ENCODE measurements at places on chromosomes 1 and 21.

GRCh38 chr1:221824909-221825308 is 83.0 kb upstream of the DUSP10 start:
- DNase-seq = no peak

DNA sequence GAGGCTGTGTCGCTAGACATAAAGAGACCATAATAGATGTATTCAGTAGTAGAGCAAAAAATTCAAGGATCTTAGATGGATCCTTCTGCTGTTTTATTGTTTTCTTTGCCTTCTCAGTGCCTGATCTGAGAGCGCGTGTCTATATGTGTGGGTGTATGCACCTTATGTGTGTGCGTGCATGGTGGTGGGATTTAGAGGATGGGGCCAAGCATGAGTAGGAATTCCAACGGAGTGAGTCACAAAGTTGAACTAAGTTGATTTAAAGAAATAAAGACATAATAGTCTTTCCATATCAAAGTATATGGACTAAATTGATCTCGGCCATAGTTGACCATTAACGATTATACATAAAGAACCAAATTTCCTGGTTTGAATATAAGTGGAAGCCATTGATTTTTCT is 178.7 kb downstream of the CYYR1 start:
- no peak for DNase-seq

DNA sequence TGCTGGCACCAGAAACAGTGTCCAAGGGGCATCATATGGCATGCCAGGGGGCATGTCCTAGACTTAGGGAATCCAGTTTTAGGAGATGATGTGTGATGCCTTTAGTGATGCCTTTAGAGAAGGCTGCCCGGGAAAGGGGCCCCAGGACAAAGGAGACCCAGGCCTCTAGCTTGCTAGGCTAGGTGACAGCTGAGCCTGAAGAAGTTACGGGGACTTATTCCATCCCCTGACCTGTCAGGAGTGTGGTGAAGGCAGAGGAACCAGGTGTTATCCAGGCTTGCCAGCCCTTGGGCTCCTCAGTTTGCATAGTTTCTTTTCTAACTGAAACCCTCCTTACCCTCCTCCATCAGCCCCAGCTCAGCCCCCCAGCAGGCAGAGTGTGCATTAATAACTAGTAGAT is 269.7 kb upstream of the CSF3R start:
- DNase-seq = no peak

DNA sequence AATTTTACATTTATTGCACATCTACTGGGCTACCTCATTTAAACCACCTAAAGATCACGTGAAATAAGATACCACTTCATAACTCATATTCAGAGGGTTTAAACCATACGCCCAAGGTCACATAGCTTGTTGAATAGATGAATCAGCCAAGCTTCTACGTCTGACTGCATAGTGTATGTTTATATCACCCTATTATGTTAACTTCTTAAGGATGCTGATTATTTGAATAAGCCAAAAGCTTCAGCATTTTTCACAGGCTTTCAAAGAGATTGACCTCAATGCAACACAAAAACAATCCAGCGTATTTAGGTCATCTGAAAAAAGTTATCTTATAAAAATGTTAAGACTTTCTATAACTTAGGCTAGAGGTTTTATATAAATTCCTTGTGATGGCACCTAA is 373.8 kb downstream of the TGFB2 start:
- DNase-seq = no peak

GRCh38 chr1:110466646-110467280 is 15.8 kb downstream of the PROK1 start:
- no peak for DNase-seq

DNA sequence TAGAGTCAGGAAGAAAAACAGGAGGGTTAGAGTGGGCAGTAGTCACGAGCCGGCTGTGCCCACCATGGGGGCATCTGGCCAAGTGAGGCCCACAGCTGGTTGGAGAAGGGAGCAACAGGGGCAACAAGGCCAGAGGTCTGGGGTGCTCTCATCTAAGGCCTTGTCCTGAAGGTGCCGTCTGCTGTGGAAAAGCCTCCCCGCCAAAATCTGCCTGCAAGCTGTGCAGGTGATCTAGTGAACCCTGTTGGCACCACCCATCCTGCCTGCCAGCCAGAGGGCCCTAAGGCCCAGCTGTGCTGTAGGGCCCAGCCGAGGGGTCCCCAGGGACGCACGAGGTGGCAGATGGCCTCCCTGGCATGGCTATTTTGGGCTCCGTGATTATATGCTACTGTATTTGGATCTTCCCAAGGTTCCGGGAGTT is 51.3 kb downstream of the LGR6 start:
- no peak for DNase-seq

- no peak for DNase-seq
Observed at GRCh38 chr1:47934243-47934805, 62.9 kb downstream of the TRABD2B start.

- no peak for DNase-seq
Observed at GRCh38 chr1:3463891-3464648, 9.6 kb downstream of the ARHGEF16 start.

GRCh38 chr1:234345237-234345636 is 28.0 kb upstream of the COA6 start:
- DNase-seq = no peak

DNA sequence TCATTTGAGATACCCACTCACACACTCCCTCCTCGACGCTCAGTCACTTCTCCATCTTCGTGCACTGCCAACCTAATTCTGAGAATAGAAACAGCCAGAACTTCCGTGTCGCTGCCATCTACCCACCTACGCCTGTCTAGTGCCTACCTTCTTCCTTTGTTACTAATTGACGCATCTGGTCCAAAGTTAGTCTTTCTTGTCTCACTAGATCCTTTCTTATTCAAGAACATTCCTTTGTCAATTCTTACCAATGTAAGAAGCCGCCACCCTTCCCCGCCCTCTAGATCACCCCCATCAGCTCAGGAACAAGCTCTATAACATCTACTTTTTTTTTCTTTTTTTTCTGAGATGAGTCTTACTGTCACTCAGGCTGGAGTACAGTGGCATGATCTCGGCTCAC is 3.7 kb downstream of the PADI6 start:
- DNase-seq = no peak

DNA sequence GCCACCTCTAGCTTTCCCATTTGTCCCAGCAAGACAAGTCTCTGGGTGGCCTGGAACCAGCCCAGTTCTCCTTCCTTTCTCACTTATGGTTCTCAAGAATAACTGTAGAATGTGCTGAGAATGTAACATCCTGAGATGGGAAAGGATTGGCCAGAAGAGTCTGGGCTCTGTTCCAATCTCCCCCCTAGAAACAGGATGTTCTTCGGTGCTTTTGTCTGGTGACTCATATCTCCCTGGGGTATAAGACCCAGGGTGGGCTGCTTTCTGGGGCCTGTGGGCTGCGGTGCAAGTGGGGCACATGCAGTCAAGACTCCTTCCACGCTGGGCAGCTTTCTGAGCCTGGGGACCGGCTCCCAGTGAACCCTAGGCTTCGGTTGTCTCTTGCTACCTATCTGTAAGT is 251.2 kb upstream of the POU3F1 start:
- no peak for DNase-seq

- DNase-seq = no peak
Observed at GRCh38 chr1:2438641-2439040, 26.3 kb upstream of the PEX10 start.

DNA sequence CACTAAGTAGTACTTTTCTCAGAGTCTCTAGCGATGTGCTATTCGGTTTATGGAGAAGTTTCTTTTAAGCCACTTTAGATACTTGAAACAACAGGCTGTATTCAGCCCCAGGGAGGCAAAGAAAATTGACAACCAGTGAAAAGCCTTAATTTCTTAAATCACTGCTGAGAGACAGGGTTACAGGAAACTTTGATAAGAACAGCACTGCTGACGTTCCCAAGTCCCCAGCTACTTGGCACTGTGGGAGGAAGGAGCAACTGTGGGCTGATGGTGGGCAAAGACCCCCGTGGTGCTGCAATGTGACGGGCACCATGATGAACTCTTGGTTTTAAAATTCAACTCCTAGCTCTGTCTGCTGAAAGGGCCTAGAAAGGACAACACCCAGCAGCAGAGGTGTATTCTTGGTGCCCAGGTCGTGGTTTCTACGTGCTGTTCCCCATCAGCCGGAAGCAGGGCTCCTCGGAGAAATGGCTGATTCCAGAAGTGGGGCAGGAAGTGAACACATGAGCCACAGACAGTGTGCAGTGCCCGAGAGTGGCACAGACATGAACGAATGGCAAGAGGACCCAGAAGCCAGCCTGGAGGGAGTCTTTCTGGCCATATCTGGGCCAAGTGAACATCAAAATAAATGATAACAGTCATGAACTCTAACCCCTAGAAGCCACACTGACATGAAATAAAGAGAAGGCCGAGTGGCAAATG is 5.3 kb downstream of the PTTG1IP start:
- DNase-seq = no peak

- DNase-seq = no peak
Observed at GRCh38 chr1:183582021-183582713, 8.1 kb downstream of the NCF2 start.

GRCh38 chr1:234696148-234696576 is 86.2 kb upstream of the IRF2BP2 start:
- DNase-seq = no peak

- DNase-seq = no peak
Observed at GRCh38 chr1:234538062-234538731, 59.2 kb upstream of the TARBP1 start.

GRCh38 chr1:80056179-80056578 is 1049.6 kb upstream of the ADGRL4 start:
- peak; percentile 54 for DNase-seq

DNA sequence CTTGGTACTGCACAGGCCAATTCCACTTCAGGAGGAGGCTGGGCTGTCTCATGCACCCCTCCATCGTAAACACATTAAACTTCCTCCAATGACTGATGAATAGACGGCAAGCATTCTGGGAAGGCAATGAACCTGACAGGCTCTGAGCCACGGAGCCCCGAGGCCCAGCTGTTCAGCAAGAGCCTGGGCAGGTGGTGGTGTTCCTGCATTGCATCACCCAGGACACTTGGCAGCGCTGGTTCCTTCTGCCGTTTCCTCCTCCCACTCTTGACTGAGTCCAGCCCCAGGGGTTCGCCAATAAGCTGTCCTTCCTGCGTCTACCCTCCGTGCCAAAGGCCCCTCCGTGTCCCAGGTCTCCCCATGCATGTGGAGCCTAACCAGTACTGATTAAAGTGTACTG is 109.8 kb downstream of the JAK1 start:
- peak; percentile 32 for DNase-seq

DNA sequence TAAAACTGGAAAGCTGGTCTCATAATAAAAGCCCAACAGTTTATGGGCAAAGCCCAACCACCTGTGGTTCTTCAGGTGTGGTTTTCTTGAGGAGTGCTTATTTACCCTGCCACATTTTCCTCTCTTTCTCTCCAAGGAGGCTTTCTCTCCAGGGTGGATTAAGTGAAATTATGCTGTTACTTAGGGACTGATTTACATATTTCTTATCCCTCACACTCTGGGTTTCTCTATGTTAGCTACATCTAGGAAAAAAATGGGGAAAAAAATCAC is 4.8 kb downstream of the TBX19 start:
- peak; percentile 66 for DNase-seq

All from DMS53 (cell line).